ENCODE measurements at places on chromosomes 5 and 9.

DNA sequence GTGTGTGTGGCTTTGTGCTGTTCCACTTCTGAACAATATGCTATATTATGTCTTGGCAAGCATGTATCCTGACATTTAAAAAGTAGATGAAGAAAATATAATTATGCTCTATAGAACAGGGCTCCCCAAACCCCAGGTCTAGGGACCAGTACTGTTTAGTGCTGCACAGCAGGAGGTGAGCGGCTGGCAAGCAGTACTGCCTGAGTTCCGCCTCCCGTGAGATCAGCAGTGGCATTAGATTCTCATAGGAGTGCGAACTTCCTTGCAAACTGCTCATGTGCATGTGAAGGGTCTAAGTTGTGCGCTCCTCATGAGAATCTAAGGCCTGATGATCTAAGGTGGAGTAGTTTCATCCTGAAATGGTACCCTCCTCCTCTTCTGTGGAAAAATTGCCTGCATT is 979.1 kb upstream of the CTNND2 start:
- no peak for DNase-seq

DNA sequence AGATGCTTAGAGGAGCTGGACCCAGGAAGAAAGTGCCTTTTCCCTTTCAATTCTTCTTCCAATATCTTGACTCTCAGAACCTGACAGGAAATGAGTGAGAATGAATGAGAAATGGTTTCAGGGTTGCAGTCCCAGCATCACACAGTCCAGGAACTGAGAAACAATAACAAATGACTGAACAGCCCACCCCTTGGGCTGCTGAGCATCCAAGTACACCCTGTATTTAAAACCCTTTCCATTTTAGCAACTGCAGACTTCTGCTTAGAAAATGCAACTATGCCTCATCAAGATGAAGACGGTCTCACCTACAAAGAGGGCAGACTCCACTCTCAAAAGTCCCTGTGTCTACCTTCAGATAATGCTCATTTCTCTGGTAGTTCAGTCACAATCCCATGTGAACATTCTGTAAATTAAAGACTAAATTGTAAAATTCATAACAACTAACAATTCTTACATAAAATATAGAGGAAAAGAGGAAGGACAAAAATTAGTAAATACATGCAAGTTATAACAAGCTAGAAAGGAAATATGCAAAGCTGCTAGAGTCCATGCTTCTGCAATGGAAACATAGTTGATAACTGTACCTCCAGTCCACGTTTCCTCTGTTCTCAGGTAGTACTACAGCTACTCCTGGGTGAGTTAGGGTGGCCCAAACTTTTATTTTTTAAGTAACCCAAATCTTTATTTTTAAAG is 316.5 kb downstream of the ICE1 start:
- no peak for DNase-seq

DNA sequence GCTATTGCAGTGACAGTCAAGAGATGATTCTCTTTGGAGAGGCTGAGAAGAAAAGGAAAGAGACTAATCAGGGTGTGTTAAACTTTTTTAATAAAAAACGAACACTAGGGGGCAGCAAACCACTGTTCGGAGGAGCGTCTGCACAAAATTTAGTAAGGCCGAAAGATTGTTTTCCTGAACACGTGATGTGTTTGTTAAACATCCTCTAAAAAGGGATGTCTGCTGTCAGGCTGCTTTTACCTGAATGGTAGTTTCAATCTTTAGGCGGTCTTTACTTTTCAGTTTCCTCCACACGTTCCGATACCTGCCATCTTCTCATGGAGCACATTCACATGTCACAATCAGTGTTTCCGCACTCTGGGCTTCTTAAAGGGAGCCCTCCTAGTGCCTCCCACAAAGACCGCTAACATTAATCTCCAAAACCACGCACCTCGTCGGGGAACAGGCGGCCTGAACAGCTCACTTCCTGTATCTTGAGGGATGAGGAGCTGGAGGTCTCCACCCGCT is 125.2 kb downstream of the GPBP1 start:
- peak; percentile 11 for DNase-seq

DNA sequence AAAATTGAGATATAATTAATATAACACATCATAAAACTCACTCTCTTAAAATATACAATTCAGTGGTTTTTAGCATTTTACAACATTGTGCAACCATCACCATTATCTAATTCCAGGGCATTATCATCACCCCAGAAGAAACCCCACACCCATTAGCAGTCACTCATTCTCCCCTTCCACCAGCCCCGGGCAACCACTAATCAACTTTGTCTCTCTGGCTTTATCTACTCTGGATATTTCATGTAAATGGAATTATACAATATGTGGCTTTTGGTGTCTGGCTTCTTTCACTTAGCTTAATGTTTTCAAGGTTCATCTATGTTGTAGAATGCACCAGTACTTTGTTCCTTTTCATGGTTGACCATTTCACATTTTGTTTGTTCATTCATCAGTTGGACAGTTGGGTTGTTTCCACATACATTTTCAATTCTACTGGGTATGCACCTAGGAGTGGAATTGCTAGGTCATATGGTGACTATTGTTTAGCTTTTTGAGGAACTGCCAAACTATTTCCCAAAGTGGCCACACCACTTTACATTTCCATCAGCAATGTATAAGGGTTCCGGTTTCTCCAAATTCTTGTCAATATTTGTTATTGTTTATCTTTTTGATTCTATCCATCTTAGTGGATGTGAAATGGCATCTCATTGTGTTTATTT is 62.4 kb downstream of the MARCHF3 start:
- no peak for DNase-seq

DNA sequence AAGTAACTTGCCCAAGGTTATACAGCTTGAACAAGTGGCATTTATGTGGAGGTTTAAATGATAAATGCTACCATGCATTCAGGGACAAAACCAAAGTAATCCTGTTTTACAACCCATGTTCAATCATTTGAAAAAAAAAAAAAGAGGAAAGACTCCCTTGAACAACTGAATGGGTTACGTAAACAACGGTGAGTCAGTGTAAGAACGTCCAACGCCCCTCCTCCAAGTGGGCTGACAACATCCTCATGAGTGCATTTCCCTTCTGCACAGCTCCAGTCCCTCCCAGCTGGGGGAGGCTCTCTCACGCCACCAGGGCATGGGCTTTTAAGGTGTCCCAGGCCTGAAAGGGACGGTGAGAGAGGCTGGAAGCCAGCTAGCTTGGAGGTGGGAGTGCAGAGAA is 90.0 kb downstream of the PRRT1B start:
- DNase-seq, result peak; percentile 69

GRCh38 chr9:137301081-137301947 is 757 bp downstream of the NRARP start:
- DNase-seq, result no peak

GRCh38 chr5:174098694-174099093 is 53.2 kb downstream of the NSG2 start:
- no peak for DNase-seq

- no peak for DNase-seq
These were observed 62.6 kb downstream of the IL31RA start for GRCh38 chr5:55913466-55914413.

- no peak for DNase-seq
These were observed 1150.6 kb downstream of the DTWD2 start for GRCh38 chr5:117837786-117838185.

- DNase-seq, result no peak
These were observed 91.9 kb upstream of the ITGA2 start for GRCh38 chr5:52897238-52897614.

GRCh38 chr5:33170411-33170810 is 270.4 kb upstream of the TARS1 start:
- DNase-seq, result no peak

DNA sequence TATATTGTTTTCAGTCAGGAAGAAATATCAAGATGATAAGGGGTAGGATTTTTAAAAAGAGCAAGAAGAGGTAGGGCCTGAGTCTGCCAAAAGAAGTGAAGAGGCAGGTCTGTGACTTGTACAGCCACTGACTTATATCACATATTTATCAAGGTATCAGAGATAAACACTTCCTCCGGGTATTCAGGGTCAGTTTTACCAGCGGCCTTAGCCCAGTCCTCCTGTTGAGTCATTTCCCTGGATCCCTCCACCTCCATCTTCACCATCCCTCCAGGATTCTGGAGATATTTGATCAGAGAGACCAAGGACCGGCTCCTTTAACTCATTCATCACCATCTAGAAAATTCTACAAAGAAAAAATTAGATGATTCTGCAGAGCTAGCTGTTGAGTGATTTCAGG is 375.7 kb upstream of the TUSC1 start:
- DNase-seq, result no peak

DNA sequence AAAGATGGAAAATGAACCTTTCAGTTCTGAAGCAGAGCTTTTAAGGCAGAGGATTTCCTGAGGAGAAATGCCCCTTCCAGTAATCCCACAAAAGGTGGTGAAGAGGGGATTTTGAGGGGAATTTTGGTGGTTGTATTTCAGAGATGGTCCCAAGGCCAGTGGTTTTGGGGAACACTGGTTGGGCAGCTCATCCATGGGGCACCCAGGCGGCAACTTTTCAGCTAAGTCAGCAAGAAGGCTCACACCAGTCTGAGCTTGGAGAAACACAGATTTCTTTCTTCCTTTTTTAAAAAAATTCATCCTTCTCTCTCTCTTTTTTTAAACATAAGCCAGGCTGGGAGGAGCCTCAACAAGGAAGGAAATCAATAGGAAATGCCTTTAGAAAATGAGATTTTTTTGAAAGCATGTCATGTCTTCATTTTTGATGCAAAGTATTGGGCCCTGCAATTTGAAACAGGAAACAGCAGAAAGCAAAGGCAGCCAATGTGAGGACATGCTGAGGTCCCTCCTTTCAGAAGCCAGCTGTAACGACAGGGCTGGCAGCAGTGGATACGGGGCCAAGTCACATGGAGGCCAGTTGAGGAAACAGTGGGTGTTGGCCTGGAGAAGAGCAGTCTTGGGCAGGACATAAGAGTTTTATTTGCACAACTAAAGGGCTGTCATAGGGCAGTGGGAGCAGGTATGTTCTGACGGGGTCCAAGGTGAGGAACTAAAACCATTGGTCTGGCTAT is 155.3 kb upstream of the KLF4 start:
- peak; percentile 17 for DNase-seq

DNA sequence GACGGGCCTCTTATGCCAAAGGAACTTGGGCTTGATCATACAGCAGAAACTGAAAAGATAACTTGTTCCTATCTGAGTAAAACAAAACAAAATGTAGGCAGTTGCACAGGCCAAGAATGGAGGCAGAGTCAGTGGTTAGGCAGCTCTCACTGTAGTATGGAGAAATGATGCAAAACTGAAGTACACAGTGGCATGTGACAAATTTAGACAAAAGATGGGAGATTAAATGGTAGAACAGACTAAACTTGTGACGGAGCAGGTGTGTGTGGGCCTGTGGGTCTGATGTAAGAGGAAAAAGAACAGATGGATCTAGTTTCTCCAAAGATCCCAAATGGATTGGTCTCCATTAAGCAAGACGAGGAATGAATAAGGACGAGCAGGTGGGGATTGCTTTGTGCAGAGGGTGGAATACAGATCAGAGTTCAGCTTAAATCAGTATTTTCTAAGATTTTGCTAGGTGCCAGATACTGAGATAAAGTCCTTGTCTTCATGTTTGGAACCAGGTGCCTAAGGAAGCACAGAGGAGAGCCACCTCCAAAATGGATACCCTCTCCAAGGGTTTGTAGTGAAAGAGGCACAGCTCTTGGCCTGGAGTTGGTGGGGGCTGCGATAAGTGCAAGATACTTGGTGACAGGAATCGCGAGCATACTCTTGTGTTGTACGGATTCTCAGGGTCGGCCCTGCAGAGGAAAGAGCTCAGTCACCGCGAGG is 722 bp upstream of the DCP2 start:
- no peak for DNase-seq

DNA sequence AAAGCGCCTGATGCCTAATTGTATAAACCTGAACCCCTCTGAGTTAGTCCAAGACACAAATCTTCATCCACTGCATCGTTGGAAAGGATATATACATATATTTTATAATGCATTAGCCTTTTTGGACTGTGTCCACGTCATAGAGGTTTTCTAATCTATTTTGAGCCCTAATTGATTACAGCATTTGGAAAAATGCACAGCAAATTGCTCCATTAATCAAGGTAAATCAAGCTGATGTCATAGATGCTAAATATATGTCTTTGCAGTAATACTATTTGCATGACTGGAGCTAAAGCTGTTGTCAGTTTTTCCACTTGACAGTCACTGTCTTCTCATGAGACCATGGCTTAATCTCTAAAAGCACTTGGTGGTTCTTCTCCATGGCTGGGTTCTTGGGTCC is 483.5 kb upstream of the TNC start:
- DNase-seq, result no peak

- DNase-seq, result no peak
These were observed 175.3 kb downstream of the HMHB1 start for GRCh38 chr5:143987264-143987663.

- no peak for DNase-seq
These were observed 807.4 kb downstream of the TLE1 start for GRCh38 chr9:80881940-80882339.

- DNase-seq, result no peak
These were observed 29.7 kb upstream of the CCNH start for GRCh38 chr5:87442419-87442818.

GRCh38 chr5:104909803-104910202 is 1347.2 kb upstream of the NUDT12 start:
- DNase-seq, result no peak

GRCh38 chr5:136205941-136206340 is 13.0 kb upstream of the SMIM32 start:
- no peak for DNase-seq

DNA sequence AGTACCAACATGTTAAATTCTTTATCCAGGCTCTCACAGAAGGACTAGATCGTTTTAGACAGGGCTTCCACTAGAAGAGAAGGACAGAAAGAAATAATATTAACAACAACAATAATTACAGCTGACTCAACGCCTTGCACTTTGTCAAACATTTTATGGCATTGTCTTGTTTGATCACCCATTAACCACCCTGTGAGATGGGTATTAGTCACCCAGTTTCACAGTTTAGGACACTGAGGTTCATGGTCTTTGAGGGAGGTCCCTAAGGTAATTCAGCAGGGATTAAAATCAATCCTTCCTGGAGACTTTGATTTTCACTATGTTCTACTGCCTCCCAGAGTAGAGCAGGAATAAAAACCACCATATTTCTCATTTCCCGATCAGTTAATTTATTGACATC is 51.4 kb upstream of the BNC2 start:
- DNase-seq, result no peak

DNA sequence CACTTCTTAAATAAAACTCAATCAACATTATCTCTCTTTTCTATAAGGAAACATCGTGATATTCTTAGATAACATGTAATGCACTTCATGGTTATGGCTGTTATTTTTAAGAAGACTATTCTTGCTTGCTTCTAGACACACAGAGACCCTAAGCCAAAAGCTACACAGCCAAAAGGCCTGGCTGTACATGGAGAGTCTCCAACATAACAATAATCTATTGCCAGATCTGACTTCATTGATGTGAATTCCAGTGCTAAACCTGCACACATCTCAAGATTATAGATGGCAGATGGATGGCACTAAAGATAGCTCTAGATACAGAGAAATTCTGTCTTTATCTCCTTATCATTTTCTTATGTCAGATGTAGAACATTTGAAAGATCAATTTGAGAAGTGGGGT is 811.6 kb upstream of the ZNF608 start:
- DNase-seq, result no peak

- DNase-seq, result no peak
These were observed 42.8 kb downstream of the MAST4 start for GRCh38 chr5:66639037-66639436.
